Fibroblast of upper back skin (primary cell): ENCODE measurements at places on chromosomes 2 and 18.

DNA sequence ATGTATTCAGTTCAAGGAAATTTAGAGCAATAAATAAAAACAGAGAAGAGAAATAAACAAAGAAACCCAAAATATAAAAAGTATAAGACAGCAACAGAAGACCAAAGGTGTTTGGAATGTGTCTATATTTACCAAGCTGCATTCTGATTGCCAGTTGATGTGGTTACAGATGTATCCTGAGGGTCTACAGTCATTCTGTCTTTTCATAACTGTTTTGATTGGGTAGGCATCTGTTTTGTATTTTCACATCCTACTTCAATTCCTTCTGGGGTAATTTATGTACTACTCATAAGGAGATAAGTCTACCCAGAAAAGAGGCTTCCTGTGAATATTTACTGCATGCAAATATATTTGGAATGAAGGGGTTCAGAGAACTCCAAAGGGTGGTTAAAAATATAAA is 596.8 kb upstream of the GCFC2 start:
- DNase-seq = no peak

DNA sequence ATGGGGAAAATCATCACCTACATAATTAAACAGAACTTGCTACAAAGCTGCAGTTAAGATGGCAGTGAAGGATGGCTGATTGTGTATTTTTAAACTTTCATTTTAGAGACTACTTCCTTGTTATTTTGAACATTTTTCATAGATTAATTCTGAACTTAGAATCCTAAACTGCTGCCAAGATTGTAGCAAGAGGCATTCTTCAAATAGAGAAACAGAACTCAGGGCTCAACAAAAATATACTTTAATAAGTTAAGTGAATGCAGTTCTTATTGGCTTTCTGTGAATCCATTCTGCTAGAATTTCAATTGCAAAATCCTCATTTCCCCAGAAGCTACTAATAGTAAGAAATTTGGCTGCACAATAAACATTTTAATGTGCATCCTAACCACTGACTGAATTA is 160.3 kb downstream of the L3MBTL4 start:
- no peak for DNase-seq

- DNase-seq = no peak
These were observed 43.3 kb downstream of the PLB1 start for GRCh38 chr2:28539118-28539541.

DNA sequence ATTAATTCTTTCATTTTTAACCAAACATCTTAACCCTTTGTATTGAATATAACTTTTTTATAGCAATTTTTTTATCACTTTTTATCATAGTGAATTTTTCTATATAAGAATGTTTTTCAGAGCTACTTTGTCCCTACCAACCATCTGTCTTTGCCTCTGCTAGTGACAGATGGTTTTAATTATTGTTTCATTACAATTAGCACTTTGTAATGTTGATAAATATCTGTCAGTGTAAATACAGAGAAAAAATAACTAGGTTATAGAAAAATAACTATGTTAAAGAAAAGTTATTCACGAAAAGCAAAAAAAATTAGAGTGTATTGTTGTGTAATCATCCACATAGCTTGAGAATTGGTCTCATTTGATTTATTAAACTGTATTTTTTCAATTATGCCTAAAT is 91.0 kb upstream of the CDH19 start:
- DNase-seq = no peak

- DNase-seq = no peak
These were observed 329.2 kb upstream of the FIGN start for GRCh38 chr2:164065038-164065437.

DNA sequence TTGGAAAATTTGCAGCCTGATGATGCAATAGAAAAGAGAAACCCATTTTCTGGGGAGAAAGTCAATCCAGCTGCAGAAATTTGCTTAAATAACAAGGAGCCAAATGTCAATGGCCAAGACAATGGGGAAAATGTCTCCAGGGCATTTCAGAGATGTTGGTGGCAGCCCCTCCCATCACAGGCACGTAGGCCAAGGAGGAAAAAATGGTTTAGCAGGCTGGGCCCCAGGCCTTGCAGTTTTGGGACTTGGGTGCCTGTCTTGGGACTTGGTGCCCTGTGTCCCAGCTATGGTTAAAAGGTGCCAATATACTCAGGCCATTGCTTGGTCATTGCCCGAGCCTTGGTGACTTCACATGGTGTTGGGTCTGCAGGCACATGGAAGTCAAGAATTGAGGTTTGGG is 368.2 kb downstream of the ERBB4 start:
- no peak for DNase-seq

- peak; percentile 65 for DNase-seq
These were observed 133.7 kb downstream of the FBXO15 start for GRCh38 chr18:74013955-74014354.

- DNase-seq = peak; percentile 3
These were observed 71.9 kb upstream of the NFU1 start for GRCh38 chr2:69509011-69509749.

GRCh38 chr2:60867007-60867406 is 14.4 kb upstream of the REL start:
- no peak for DNase-seq

GRCh38 chr2:12008425-12009061 is 262.1 kb downstream of the LPIN1 start:
- DNase-seq = peak; percentile 62

- peak; percentile 74 for DNase-seq
These were observed 192.6 kb upstream of the ZEB2 start for GRCh38 chr2:144712550-144712940.

GRCh38 chr2:27441958-27442919 is at the start of gene KRTCAP3:
KRTCAP3 (plus strand) TSS chr2:27442381; CDS start chr2:27442413, 32 bp downstream.
- no peak for DNase-seq

- no peak for DNase-seq
These were observed 99.8 kb downstream of the UXS1 start for GRCh38 chr2:106094131-106094841.

- no peak for DNase-seq
These were observed 71.7 kb upstream of the MYO3B start for GRCh38 chr2:170106102-170106840.

DNA sequence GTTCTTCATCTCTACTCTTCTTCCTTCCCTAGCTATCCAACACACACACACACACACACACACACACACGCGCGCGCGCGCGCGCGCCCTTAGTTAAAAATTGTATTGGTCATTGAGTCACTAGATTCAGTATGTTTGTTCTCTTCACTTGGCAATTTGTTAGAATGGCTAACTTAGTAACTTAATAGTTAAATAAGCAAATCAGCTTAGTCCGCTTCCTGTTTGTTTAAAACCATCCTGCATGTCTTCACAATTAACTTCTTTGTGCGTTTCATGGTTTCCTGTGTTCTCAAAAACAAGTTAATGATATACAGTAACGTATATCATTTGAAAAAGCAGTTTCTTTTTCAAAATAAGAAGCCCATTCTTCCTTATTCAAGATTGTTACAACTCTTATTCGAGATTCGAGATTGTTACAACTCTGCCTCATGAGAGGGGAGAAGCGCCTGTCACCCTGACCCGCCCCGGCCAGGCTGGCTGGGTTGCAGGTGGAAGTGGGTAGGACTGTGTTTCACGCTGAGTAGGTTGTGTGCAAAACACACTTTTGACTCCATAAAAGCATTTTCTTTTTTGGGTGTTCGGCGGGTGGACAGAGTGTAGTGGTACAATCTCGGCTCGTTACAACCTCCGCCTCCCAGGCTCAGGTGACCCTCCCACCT is 9.5 kb upstream of the CNNM3 start:
- DNase-seq = no peak

DNA sequence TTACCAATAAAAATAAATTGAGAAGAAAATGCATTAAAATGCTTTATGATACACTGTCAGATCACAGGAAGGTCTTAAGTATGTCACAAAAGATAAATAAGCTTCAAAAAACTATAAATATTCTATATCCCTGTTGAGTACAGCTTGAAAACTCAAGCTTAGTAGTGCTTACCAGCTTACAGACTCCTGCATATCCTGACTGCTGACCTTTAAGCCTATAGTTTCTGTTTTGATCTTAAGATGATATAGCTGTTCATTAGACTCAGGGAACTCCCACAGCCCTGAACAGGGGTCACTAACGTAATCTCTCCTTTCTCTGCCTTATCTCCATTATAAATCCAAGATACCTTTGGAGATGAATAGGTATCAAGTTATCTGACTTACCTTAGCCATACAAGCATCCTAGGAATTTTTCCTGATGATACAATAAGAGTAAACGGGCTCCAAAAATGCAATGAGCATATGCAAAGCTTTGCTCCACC is 93.7 kb upstream of the RBBP8 start:
- no peak for DNase-seq
